Osteocyte (in vitro differentiated cells): ENCODE measurements at places on chromosomes 12 and 14. TPM values are rescaled to one million over a fixed set of nuclear protein-coding genes. Genes with fewer than 3 reads are reported as not detected.

WNT1 gene
- not detected in 2 replicates for total RNA-seq

- H3K4me3 ChIP-seq: no peak overlapping the region
- DNase-seq: no peak
- H3K36me3 ChIP-seq: no peaks in the 10 kb centered on the region
- H3K4me1 ChIP-seq: peaks cover 68% of the 10 kb centered on the region
- H3K27me3 ChIP-seq: no peaks in the 10 kb centered on the region
Measured at GRCh38 chr14:68547305-68548193, 245.3 kb downstream of the ZFP36L1 start.

DNA sequence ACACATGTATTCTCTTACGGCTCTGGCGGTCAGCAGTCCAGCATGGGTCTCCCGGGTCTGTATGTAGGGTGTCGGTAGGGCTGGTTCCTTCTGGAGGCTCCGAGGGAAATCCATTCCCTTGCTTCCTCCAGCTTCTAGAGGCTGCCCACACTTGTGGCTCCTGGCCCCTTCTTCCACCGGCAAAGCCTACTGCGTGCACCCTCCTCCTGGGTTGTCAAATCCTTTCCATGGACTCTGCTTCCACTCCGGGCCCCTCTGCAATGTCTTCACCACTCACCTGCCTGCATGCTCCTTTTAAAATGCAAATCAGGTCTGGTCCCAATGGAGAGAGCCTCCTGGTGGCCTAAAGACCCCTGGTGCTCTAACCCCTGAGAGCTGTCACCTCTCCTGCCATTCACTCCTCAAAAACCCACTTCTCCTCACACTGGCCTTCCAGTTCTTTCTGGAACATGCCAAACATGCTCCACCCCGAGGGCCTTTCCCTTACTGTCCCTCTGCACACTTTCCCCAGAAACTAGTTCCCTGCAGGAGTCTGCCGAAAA lies 108.5 kb downstream of the DICER1 start:
- no peak for DNase-seq
- no peak overlapping the region for H3K4me3 ChIP-seq
- H3K27ac ChIP-seq: no peak overlapping the region
- peaks cover 2% of the 10 kb centered on the region for H3K4me1 ChIP-seq

GRCh38 chr14:59254146-59254910 lies 65.9 kb downstream of the DAAM1 start:
- H3K4me3 ChIP-seq: no peak overlapping the region
- DNase-seq: no peak
- H3K27ac ChIP-seq: peak overlapping the region; percentile 82
- peaks cover 43% of the 10 kb centered on the region for H3K4me1 ChIP-seq
- peaks cover 3% of the 10 kb centered on the region for H3K36me3 ChIP-seq
- H3K27me3 ChIP-seq: no peaks in the 10 kb centered on the region

DNA sequence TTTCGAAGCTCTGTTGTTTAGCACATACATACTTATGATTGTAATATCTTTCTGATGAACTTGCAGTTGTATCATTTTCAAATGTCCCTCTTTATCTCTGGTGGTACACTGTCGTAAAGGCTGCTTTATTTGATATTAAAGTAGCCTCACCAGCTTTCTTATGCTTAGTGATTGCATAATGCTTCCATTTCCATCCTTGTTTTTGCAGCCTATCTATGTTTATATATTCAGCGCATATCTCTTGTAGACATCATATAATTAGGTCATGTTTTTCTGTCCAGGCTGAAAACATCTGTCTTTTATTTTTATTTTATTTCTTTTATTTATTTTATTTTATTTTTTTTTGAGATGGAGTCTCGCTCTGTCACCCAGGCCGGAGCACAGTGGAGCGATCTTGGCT lies 34.6 kb downstream of the ACAD10 start:
- H3K27ac ChIP-seq: no peak overlapping the region
- peaks cover 12% of the 10 kb centered on the region for H3K36me3 ChIP-seq
- H3K27me3 ChIP-seq: no peaks in the 10 kb centered on the region
- no peak overlapping the region for H3K4me3 ChIP-seq

- H3K4me3 ChIP-seq: no peak overlapping the region
- no peaks in the 10 kb centered on the region for H3K27me3 ChIP-seq
- H3K27ac ChIP-seq: no peak overlapping the region
- no peak for DNase-seq
- peaks cover 27% of the 10 kb centered on the region for H3K36me3 ChIP-seq
Measured at GRCh38 chr12:111850526-111850925, 8.5 kb downstream of the MAPKAPK5 start.

DNA sequence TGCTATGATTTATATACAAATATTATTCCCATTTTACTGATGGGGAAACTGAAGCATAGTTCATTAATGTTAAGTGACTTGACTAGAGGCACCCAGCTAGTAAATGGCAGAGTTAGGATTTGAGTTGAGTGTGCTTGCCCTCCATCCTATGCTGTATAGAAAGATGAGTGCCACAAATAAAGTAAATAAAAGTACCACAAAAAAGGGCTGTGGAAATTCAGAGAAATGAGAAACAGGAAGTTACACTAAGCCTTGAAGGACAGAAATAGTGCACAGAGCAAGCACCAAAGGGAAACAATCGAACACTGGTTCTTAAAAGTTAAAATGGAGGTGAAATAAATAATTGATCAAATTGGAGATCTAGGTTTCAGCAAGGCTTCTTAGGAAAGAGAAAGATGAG lies 9.2 kb upstream of the ABCD2 start:
- peaks cover 2% of the 10 kb centered on the region for H3K27me3 ChIP-seq
- H3K27ac ChIP-seq: no peak overlapping the region
- no peak overlapping the region for H3K4me3 ChIP-seq
- no peak for DNase-seq
- no peaks in the 10 kb centered on the region for H3K36me3 ChIP-seq

DNA sequence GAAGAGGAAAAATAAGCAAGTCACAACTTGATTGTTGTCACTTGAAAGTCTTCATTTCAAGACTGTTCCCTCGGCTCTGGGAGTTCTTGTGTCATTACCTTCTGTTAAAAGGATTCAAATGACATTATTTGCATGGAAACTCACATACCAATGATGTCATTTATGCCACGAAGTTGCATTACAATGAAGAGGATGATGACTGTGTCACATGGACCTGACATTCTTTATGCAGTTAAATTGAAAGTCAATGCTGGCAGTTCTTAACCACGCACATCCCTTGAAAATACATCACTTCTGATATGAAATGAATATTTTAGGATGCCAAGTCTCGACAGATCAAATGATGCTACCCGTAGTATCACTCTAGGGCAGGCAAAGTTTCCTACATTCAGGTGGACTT lies 1069.5 kb downstream of the VRK1 start:
- no peak for DNase-seq
- H3K4me1 ChIP-seq: no peaks in the 10 kb centered on the region
- no peaks in the 10 kb centered on the region for H3K27me3 ChIP-seq
- H3K27ac ChIP-seq: no peak overlapping the region
- H3K4me3 ChIP-seq: no peak overlapping the region
